ENCODE measurements at places on chromosomes 12 and 14.

- no peak for DNase-seq
Measured at GRCh38 chr14:51711505-51711904, 59.8 kb downstream of the FRMD6 start.

- no peak for DNase-seq
Measured at GRCh38 chr12:128510511-128510910, 243.5 kb downstream of the TMEM132C start.

- peak; percentile 47 for DNase-seq
Measured at GRCh38 chr14:96625426-96625985, 123.3 kb downstream of the PAPOLA start.

DNA sequence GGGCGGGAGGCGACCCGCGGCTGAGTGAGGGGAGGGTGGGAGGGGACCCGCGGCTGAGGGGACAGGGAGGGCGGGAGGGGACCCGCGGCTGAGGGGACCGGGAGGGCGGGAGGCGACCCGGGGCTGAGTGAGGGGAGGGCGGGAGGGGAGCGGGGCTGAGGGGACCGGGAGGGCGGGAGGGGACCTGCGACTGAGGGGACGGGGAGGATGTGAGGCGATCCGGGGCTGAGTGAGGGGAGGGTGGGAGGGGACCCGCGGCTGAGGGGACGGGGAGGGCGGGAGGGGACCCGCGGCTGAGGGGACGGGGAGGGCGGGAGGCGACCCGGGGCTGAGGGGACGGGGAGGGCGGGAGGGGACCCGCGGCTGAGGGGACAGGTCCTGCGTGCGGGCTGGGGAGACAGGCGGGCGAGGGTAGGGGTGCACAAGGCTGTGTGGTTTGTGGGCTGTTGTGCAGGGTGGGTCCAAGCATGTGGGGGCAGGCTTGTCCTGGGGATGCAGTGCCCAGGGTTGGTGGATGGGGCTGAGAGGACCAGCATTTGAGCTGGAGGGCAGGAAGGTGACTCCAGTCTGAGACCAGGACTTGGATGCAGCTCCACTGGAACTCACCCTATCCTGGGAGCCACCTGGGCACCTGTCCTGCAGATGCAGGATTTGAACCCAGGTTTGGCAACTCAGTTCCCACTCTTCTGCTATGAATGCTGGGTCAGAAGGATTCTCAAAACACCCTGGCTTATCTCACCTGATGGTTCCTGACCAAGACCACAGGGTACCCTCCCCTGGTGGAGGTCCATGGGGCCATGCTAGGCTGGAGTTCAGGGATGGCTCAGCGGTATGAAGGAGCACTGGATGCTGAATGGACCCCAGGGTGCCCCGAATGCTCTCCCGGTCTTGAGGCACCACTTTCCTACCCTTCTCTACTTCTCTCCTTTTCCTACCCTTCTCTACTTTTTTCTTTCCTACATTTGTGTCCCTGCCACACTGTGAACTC, 9.4 kb downstream of the PLD4 start:
- no peak for DNase-seq

GRCh38 chr12:124680863-124681778, 113.7 kb upstream of the NCOR2 start:
- peak; percentile 100 for DNase-seq

DNA sequence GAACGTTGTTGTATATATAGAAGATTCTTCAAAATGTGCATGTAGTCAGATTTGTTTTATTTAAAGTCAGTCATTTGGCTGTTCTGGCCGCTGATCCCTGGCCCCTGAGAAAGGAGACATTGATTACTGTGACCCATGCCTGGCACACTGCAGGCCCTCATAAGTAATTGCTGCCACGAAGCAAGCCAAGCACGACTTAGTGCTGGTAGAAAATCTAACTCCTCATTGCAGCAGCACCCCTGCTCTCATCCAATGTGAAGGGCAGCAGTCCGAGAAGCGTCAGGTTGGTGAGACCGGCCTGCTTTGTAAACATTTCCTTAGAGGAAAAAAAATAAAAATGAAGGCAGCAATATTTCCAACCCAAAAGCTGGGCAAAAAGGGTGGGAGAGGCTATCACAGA, 22.8 kb upstream of the TMTC2 start:
- no peak for DNase-seq

DNA sequence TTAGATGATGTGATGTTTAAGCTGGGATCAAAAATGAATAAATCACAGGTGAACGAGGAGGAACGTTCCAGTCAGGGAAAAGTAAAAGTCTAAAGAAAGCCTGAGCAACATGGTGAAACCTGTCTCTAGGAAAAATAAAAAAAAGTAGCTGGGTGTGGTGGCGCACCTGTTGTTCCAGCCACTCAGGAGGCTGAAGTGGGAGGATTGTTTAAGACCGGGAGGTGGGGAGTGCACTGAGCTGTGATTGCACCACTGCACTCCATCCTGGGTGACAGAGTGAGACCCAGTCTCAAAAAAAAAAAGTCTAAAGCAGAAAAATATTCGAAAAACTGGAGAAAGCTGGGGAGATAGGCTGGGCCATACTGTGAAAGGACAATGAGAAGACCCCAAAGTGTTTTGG, 39.2 kb upstream of the SOCS2 start:
- peak; percentile 7 for DNase-seq

GRCh38 chr12:118553856-118554504, 177.6 kb downstream of the SUDS3 start:
- peak; percentile 37 for DNase-seq

DNA sequence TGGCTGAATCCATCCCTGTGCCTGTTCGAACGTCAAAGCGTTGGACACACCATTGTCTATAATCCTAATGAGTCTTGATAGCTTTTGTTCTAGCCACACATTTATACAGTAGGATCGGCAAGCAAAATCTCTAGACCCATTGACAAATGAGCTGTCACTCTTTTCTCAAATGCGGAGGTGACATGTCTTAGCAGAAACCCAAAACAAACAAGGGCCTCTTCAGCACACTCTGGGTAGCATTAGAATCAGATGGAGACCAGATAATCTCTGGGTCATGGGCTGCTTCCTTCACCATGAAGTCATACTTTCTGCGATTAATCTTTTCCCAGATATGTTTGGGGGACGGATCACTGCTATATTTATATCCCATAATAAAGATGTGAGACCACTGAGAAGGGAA, 100.2 kb downstream of the PLXNC1 start:
- no peak for DNase-seq

- DNase-seq: peak; percentile 49
Measured at GRCh38 chr12:57771236-57771872, 551 bp downstream of the METTL1 start.

- DNase-seq: no peak
Measured at GRCh38 chr12:45406988-45407850, 191.3 kb downstream of the ANO6 start.

- no peak for DNase-seq
Measured at GRCh38 chr12:72753571-72753970, 481.4 kb downstream of the TRHDE start.

DNA sequence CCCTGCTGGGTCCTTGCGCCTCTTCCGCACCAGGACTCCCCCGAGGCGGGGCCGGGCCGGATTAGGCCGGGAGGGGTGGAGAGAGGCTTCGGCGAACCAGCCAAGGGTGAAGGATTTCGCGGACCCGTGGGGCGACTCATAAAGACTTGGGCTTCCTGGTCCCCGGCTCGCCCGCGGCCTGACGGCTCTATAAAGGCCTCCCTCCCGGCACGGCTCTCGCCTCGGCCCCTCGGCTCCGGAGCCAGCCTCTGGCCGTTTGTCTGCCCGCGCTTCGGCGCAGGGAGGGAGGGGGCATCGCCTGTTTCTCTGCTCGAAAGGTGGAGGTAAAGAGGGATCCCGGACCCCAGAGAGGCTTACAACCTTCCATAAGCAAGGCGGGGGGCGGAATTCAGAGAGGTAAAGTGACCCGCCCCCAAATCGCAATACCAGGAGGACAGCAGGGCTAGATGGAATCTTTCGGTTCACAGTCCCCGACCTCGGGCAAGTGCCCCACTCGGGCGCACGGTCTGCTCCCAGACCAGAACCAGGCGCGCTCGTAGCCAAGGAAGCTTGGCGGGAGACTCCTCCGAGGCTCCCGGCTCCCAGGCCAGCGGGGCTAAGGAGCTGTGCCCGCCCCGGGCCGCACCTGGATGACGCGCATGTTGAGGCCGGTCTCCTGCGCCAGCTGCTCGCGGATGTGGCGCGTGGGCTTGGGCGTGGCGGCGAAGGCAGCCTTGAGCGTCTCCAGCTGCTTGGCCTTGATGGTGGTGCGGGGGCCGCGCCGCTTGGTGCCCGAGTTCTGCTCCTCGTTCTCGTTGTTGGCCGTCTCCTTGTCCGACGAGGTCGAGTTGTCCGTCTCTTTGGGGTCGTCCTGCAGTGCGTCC, 3.9 kb downstream of the LHX5 start:
- peak; percentile 72 for DNase-seq

- no peak for DNase-seq
Measured at GRCh38 chr12:113988976-113989375, 22.9 kb upstream of the RBM19 start.

DNA sequence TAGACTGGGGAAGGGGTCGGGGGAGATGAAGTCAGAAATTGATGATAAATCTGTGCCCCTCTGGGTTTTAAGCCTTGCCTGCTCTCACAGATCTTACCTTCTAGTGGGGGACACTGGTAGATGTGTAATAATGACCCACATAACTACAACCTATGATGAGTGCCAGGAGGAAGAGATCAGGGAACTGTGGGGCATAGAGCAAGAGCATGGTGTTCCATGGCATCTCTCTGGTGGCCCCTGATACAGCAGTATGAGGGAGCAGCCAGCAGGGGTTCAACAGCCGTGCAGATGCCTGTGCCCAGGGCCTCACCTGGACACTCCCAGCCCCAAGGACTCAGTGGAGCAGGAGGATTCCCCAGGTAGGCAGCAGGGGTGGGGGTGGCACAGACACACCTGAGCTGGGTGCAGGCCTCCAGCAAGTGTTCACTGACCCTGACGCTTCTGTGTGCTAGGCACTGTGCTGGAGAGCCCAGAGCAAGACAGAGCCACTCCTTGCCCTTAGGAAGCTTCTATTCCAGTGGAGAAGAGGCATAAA, 5.0 kb downstream of the ACACB start:
- DNase-seq: no peak

DNA sequence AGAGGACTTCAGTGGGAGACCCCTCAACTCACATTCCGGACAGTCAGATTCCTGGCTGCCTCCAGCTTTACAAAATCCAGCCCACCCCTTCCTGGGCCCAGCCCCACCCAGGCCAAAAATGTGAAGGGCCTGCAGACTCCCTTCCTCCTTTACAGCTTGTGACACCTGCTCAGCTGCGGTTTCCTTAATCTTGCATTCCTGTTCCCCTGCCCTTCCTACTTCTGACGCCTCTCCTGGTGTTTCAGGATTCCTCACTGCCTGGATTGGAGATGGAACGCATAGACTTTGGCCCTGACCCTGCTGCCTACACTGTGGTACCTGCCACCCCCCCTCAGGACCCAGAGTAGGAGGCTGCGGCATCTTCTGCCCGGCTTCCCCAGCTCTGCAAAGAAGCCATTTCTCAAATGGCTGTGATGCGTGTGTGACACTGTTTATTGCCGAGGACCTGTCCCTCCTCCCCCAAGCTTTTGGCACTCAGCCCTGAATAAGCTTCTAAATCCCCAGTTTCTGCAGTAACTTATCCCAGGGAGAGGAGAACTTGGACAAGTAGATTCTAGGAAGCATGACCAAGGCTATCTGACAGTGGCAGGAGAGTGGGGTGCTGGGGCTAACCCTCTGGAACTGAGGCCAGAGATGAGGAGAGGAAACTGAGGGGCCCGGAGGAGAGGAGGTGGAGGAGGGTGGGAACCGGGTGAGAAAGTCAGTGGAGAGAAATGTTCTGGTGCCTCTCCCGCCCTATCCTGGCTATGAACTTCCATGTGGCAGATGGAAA, 24.9 kb upstream of the BCDIN3D start:
- DNase-seq: peak; percentile 59

- no peak for DNase-seq
Measured at GRCh38 chr12:100942984-100943749, 148.6 kb downstream of the ANO4 start.

DNA sequence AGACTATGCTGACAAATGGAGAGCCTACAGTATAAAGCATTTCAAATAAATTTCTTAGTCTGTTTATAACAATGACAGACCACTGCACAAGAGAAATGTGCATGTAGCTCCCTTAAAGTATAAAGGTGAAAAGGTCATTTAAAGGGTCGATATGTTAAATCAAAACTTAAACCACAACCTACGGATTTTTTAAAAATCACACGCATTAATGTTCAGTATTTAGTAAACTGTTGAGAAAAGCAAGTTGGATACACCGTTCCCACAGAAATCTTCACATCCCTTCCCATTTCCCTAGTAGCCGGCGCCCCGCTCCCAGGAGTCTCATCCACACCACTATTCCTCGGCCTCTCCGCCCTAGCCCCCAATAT, 614 bp downstream of the FKBP3 start:
- DNase-seq: no peak

DNA sequence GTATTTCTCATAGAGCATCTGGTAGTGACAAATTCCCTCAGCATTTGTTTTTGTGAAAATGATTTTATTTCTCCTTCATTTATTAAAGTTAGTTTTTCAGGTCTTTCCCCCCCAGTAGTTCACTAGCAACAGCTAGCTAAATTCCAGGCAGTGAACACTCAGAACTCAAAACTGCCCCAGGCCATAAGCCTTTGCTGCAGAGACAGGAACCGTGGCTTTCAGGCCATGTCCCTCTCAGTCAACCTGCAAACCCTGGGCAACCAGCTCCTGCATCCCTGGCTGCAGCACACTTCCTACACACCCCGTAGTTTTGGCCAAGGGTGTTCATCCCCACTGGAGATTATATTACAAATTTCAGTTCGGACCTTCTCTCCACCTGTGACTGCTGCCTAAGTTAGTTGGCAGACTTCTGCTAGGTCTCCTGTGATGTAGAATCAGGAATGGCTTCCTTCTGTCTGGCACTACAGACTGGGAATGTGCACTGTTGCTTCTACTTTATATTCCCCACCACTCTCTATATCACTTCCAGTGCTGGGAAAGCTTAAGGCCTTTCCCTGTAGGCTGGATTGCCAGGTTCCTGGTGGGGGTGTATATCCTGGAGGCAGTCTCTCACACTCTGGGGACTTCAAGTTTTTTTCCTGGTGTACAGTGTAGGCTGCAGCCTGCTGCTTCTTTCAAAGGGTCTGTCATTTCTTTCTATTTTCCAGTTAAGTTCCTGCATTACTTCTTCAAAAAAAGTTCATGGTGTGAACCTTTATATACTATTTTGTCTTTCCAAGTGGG, 924.4 kb upstream of the LRFN5 start:
- DNase-seq: peak; percentile 91

GRCh38 chr14:61129168-61129745, 148.2 kb downstream of the SLC38A6 start:
- no peak for DNase-seq

DNA sequence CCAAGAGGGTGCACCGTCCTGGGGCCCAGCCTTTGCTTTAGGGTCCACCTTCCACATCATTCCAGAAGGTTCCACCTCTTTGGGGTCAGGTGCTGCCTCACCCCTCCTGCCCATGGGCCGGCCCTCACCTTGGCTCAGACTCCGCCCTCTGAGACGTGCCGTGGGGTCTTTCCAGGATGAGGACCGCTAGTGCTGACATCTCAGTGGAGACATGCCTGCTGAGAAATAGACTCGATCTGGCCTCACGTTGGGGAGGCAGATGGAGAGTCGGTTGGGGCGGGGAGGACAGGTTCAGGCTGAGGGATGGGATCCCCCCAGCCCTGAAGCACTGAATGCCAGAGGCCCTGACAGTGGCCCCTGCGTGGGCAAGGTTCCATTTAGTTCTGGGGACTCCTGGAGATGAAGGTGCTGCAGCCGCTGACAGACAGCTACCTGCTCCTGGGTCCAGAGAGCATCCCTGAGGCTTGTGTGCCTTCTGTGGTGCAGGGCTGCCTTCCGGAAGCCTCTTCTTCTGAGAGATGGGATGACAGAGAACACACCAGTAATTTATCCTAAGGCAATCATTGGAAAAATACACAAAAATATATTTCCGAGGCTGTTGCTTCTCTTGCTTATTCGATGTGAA, 185.3 kb downstream of the KIF26A start:
- peak; percentile 40 for DNase-seq

- no peak for DNase-seq
Measured at GRCh38 chr12:119758234-119758633, 90.3 kb downstream of the PRKAB1 start.
